ENCODE measurements at places on chromosomes 7 and 10. TPM values are rescaled to one million over a fixed set of nuclear protein-coding genes. Genes with fewer than 3 reads are reported as not detected.

GRCh38 chr7:6648815-6649104 is 11.6 kb downstream of the ZNF316 start:
- DNase-seq = no peak

DNA sequence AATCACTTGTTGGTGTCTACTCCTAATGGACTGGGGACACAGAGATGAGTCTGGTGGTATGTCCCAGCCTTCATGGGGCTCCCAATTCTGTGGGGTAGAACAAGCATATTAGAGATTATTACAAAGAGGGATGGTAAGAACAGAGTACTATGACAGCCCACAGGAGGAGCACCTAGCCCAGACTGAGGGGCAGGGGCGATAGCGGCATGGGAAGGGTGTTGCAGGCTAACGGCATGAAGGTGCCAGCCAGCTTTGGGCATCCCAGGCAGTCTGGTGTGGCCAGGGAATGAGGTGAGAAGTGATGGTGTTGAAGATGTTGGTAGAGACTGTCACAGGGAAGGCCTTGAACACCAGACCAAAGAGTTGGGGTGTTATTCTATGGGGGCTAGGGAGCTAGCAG is 280.0 kb downstream of the RPS24 start:
- DNase-seq = no peak

DNA sequence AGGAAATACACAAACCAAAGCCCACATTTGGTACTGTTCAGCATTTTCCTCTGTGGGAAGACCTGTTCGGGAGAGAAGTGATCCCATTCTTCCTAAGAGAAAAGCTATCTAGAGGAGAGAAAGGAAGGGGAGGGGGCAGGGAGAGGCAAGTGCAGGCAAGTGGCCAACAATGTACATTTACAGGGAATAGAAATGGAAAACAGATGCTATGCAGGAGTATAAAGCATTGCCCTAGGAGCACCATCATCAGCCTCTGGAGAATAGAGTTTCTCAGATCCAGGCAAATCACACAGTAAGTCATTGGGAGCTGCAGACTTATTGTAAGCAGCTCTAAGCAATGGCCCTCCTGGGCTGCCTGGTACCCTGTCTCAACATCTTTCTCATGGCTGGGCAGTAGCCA is 424.4 kb upstream of the AUTS2 start:
- no peak for DNase-seq

GRCh38 chr10:81042647-81043046 is 504.9 kb downstream of the SH2D4B start:
- no peak for DNase-seq

- DNase-seq = no peak
Measured at GRCh38 chr7:33798686-33799325, 106.5 kb upstream of the BMPER start.

DNA sequence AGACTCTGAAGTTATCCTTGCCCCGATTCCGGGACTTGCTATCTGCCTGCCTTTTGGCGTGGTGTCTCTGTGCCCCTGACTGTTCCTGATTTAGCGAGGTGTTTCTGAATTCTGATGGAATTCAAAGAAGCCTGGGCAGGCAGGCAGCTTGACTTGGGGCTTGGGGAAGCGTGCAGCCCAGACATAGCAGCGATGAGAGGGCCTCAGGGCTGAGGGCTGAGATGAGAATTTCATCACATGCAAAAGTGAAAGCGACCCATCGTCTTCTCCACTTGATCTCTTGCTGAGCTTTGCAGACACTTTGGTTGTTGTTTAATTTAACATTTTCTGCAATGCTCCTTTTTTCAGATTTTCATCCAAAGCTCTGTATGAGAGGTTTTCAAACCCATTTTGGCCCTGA is 57.8 kb downstream of the TCF7L2 start:
- DNase-seq = no peak

DNA sequence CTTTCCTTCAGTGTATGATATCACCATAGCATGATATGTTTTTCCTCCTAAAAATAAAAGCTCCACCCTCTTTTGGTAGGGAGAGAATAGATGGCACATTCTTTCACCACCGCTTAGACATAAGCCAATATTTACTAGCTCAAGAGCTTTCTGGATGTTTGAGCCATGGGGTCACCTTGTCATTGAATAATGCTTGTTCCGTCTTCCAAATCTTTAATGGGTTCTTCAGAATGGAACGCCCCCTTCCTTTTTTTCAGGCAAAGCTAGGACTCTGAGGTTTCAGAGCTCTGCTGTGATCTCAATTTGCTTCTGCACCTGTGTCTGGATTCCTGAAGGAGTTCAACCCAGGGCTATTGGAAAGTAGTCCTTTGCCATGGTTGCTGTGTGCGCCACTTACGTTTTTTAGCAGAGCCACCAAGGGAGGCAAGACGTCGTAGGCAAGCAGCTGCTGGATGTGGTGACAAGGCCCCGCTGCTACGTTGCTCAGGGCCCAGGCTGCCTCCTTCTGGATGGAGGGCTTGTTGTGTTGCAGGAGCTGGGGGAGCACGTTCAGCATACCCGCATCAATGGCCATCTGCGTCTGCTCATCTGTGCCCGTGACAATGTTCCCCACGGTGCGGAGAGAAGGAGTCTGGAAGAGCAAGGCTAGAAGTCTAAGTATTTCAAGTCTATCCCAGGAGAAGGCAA is 23.2 kb downstream of the KPNA7 start:
- no peak for DNase-seq

- DNase-seq = no peak
Measured at GRCh38 chr10:106919871-106920282, 244.6 kb downstream of the SORCS1 start.

GRCh38 chr7:68573271-68574005 is 1024.8 kb upstream of the AUTS2 start:
- DNase-seq = no peak

DNA sequence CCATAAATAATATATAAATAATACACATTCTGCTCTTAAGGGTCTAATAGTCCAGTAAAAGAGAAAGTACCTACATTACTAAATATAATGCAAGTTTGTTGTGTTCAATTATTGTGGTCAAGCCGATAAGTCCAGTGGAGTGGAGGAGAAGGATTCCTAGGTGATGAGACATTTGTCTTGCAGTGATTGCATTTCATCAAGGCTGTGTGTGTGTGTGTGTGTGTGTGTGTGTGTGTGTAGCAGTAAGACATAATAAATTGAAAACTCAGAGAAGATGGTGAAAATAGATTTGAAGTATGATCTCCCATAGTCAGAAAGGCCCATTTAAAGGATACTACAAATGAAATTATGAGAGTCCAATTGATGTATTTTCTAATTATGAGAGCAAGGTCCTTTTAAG is 192.5 kb upstream of the SEMA3C start:
- DNase-seq = no peak

DNA sequence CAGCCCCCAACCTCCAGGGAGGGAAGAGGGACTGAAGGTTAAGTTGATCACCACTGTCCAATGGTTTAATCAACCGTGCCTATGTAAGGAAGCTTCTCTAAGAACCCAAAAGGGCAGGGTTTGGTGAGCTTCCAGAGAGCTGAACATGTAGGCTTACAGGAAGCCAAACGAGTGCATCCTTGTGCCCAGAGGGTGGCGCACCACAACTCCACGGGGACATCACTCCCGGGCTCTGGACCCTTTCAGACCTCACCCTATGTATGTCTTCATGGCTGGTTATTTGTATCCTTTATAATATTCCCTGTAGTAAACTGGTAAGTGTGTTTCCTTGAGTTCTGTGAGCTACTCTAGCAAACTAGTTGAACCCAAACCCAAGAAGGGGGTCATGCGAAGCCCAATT is 11.5 kb upstream of the NFKB2 start:
- no peak for DNase-seq

DNA sequence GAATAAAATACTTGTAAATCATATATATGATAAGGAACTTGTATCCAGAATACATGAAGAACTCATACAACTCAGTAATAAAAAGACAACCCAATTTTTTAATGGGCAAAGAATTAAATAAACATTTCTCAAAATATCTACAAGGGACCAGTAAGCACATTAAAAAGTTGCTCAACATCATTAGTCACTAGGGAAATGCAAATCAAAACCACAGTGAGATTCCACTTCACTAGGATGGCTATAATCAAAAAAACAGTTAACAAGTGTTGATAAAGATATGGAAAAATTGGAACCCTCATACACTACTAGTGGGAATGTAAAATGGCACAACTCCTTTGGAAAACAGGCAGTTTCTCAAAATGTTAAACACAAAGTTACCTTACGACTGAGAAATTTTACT is 40.3 kb upstream of the YAE1 start:
- no peak for DNase-seq

- no peak for DNase-seq
Measured at GRCh38 chr7:142827951-142828500, 26.9 kb upstream of the EPHB6 start.

- peak; percentile 90 for DNase-seq
Measured at GRCh38 chr7:4725850-4726450, 43.9 kb downstream of the FOXK1 start.

DNA sequence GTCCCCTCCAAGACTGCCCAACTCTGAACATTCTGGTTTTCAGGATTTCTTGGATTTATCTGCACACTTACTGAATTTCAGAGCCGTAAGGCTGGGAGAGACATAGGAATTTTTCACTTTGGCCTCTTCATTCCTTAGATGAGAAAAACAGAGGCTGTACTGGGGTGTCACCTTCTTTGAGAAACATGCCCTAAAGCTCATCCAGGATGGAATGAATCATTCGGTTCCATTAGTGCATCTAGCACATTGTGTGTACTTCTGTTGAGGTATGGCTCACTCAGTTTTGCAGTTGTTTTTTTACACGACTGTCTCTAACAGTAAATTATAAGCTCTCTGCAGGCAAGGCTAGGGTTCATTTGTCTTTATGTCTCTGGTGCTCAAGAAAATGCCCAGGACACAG is 383.4 kb downstream of the GATA3 start:
- no peak for DNase-seq

Gene FEZF1
- total RNA-seq = not detected

Gene SLC18A3
- total RNA-seq = 2.5 TPM

Gene LIPJ
- not detected for total RNA-seq

Gene LEP
- total RNA-seq = not detected

Gene GIMAP4
- 23.0 TPM for total RNA-seq

Gene OR6B1
- total RNA-seq = not detected

Gene PIK3CG
- total RNA-seq = 4.5 TPM
